GM13976 (cell line): ENCODE measurements at places on chromosomes 5 and 9.

DNA sequence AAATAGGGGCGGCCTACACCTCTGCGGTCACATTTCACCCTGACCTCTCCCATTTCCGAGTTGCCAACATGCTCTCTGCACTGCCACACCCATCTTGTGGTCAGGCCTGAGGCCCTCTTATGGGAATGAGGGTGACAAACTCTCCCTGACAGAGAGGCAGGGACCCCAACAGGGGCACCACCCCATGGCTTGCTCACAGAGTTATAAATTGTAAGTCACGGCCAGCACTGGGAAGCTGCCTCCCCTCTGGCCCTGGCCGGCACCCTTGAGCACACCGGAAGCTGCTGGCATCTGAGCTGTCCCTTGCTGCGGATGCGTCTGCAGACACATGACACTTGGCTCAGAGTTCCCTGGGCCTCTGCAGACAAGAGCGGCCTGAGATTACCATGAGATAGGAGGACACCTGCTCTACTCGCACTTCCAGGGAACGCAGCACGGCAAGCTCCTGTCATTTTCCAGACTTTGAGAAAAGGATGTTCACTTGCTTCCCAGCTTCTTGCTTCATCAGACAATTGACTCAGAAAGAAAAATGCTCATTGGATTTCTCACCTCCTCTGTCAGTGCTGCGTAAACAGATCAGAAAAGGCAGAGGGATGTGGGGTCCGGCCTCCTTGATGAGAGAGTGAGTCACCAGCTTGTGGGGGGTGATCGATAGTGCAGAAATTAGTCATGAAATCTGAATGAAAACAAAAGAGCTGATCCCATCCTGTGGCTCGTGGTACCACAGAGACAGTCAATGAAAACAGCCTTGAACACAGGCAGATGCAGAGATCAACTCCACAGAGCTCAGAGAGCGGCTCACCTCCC, 269.8 kb downstream of the SYK start:
- peak; percentile 45 for DNase-seq

GRCh38 chr9:96185518-96186156, 116.3 kb downstream of the HSD17B3 start:
- no peak for DNase-seq

GRCh38 chr5:41871852-41872251, 1.6 kb upstream of the OXCT1 start:
- DNase-seq = no peak

DNA sequence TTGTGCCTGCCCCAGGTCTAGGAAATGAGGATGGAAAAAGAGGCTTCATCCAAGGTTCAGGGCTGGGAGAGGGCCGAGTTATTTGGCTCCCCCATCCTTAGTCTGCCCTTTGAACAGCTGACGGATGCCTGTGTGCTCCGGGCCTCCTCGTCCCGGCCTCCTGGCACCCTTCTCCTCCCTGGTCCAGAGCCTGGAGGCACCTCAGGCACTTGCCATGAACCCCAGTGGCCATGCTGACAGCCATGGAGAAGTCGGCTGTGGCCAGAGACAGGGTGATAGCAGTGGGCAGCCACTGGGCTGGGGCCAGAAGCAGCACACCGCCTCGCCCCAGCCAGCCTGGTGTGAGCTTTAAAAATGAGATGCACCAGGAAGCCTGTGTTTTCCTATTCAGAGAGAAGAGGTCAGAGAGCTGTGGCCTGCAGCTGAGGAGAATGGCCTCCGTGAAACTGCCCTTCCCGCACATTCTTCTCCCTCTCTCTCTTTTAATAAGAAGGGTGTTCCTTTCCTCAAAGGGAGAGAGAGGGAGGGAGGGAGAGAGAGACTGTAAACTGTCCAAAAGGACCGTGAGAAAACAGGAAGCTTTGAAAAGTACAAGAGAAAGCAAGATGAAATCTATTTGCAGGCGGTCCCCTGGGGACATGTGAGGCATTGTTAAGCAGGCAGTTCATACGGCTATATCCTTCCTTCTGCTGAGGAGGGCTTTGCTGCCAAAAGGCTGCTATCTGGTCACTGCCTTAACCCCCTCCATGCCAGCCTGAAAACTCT, 55.3 kb downstream of the ZNF366 start:
- DNase-seq = peak; percentile 78

- no peak for DNase-seq
These were observed 533.1 kb downstream of the NTRK2 start for GRCh38 chr9:85202596-85202995.

DNA sequence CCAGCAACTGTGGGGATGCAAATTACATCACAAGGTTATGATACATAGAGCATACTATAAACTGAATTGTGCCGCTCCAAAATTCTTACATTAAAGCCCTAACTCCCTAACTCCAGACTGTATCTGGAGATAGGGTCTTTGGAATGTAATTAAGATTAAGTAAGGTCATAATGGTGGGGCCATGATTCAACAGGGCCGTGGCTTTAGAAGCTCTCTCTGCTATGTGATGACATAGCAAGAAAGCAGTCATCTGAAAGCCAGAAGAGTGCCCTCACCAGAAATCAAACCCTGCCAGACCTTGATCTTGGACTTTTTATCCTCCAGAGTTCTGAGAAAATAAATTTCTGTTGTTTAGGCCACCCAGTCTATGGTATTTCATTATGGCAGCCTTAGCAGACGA, 123.9 kb downstream of the FBXL17 start:
- no peak for DNase-seq

GRCh38 chr5:160565376-160565775, 143.7 kb downstream of the PTTG1 start:
- DNase-seq = no peak

DNA sequence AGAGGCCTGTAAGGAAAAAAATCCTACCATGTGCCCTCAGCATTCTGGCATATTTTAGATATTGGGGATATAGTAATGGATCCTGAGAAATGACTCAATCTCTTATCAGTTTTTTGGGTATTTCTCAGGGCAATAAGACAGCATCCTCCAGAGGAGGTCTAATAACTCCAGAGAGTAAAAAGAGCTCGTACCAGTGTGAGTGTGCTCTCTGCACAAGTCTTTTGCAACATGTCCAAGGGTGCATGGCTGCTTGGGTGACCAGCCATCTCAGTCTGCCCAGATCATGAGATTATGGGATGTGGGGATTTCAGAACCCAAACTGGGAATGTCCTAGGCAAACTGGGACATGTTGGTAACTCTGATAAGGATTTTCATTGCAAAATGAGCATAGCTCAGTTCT, 15.3 kb downstream of the ASPN start:
- DNase-seq = no peak

- DNase-seq = no peak
These were observed 19.1 kb downstream of the CYLC2 start for GRCh38 chr9:103014242-103014641.

- no peak for DNase-seq
These were observed 92.8 kb downstream of the GABRG2 start for GRCh38 chr5:162160401-162160800.

DNA sequence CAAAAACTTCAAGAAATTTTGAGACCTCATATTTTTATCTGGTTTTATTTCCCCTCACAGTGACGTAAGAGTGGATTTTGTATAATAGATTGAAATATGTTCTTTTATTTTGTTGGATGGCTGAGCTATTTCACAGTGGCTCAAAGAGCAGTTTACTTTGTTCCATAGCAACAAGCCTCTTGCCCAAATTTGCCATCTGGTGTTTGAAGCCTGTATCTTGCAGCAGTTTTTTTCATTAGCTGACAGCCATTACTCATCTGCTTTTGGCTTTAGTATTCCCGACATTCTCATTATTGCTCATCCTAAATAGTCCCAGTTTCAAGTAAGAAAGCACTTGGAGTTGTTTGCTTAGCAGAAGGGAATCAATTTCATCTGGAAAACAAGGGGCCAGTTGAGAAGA, 36.3 kb downstream of the GDA start:
- no peak for DNase-seq

GRCh38 chr5:155983954-155984353, 343.0 kb upstream of the SGCD start:
- DNase-seq = no peak
